Thymus (tissue), 14 donors: ENCODE measurements at places on chromosomes 7 and 10. TPM values are rescaled to one million over a fixed set of nuclear protein-coding genes. Genes with fewer than 3 reads are reported as not detected.

The DPP6 gene
- polyA plus RNA-seq: 0.75 TPM

The DCLRE1A gene
- 5.4 TPM for polyA plus RNA-seq

DNA sequence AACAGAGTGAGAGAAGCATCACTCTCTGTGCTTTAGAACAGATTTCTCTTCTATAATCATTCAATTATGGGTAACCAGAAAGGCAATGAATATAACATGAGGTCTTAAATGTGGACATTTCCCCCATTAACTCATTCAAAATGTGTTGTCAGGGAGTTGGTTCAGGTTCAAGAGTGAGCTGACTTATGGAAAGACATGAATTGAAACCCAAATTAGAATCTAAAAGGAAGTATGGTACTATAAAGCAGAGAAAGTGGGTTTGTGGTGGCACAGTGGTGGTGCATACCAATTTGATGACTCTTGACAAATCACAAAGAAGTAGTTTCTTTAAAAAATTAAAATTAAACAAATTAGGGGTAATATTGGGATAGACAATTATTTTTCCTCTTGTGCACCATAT is 114.6 kb upstream of the MEOX2 start:
- no peak for DNase-seq

The GAD2 gene
- polyA plus RNA-seq: 0.05 TPM

DNA sequence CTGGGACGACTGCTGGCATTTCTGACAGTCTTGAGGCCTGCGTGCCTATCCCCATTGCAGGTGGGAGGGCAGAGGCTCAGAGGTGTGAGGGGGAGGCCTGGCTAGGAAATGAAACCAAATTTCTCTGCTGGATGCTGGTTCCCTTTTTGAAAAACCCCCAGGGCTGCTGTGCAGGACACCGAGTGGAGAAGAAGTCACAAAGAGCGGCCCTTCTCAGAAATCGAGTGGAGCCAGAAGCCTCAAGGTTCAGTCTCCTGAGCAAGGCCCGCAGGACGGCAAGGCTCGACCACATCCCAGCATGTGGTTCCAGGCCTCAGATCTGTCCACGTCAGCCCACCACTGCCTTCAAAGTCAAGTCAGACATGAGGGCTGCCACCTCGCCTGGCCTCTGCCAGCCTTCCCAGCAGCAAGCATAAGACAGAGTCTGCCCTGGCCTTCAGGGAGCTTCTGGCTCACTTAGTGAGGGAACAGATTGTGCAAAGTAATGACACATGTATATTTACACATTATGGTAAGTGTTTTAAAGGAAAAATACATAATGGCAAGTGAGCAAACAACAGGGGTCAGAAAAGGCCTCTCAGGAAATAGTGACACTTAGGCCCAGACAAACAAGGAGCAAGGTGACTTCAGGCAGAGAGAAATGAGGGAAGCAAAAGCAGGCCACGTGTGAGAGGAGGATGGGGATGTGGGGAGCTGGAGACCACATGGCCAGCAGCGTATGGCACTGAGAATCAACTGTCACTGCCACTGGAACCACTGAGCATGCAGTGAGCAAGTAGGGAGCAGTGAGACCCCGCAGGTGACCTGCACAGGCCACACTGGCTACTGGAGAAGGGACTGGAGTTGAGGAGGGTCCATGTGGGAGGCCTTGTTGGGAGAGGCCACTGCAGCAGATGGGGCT is 86.7 kb downstream of the ARHGAP22 start:
- no peak for DNase-seq

DNA sequence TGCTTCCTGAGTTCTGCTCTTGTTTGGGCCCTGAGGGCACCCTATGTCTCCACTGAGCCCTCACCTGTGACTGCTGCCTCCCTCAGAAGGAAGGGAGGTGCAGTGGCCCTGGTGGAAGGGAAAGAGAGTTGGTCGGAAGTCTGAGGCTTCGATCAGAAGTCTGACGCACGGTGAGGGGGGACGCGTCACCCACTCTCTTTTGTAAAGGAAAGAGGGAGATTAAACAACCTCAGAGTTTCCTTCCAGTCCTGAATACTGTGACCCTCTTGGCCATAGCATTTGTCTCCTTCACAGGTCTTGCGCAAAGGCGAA is 31.4 kb upstream of the TRIM8 start:
- peak; percentile 55 for DNase-seq

The ZNF365 gene
- 0.73 TPM for polyA plus RNA-seq

DNA sequence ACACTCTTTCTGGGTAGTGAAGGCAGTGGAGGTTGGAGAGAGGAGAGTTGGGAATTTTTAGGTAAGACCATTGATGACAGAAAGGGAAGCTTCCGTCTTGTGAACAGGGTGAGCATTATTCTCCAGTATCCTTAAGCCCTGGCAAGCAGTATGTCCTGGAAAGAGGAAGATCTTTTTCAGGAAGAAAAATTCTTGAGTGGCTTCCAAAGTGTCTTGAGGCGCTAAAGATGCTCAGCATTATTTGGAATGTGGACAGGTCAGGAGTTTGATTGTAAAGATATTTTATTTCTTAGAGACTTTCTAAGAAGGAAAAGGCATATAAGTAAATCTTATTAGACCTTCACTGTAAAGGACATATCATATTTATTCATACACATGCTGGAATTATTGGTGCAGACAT is 54.3 kb downstream of the ABCC2 start:
- DNase-seq: no peak

The LIPJ gene
- 0.66 TPM for polyA plus RNA-seq

DNA sequence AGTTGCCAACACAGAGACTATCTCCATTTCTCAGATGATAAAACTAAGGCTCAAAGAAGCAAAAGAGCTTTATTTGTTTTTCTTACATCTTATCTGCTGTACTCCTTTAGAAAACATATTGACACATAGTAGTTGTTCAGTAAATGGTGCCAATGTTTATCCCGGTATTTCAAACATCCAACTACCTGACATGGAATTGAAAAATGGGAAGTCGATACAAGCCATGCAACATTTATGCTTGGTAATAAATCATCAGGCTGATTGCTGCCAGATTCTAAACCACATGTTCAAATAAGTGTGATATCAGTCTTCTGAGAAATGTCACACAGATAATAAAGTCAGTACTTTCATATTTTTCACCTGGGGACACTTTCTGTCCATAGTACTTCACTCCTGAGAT is 65.8 kb upstream of the C10orf120 start:
- DNase-seq: no peak

DNA sequence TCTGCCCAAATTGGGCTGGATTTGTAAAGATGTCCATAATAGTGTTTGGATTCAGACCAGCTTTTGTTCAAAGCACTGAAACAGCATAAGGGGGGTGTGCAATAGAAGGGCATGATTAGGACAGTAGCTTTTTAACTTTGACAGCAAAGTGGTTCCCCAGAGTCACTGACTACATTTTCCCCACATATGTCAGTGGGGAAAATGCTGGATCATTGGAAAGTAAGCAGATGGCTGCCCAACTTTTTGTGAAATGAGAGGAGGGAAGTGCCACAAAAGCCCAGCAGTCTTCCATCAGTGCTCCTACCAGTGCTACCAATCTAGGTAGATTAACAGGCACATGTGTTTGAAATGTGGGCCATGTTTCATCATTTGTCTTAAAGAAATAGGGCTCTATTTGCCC is 162.8 kb downstream of the FZD1 start:
- no peak for DNase-seq

DNA sequence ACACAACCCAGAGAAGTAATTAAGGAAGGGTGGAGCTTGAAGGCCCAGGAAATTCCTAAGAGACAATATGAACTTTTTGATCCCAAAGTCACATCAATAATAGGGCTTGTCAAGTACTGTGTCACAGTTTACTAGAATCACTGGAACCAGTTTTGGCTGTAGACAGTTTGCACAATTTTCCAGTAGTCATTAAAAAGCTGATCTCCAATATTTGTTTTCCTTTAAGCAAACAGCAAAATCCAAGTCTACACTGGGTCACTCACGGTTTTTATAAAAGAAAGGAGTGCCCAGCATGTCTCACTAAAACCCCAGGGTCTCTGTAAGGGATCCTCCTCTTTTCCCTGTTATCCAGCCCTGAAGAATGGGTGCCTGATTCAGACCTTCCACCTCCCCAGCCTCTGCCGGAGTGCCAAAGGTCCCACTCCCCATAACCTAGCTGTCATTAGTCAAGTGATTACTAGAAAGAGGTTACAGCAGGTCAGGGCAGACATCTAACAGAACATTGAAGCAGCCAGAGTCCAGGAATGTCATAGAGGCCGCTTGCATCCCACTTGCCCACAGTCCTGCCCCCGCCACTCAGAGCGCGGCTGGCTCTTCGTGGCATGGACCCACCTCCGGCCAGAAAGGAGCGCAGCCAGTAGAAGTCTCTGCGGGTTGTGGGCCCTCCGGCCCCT is 552 bp downstream of the SLC25A16 start:
- DNase-seq: no peak

The GRID1 gene
- 0.46 TPM for polyA plus RNA-seq

GRCh38 chr7:141630621-141631020 is 71.3 kb downstream of the DENND11 start:
- no peak for DNase-seq

- DNase-seq: peak; percentile 13
These were observed 176.8 kb upstream of the RHOBTB1 start for GRCh38 chr10:61120805-61121204.

GRCh38 chr10:58993480-58994221 is 182.8 kb upstream of the PHYHIPL start:
- no peak for DNase-seq

- no peak for DNase-seq
These were observed 89.8 kb downstream of the KIAA1549 start for GRCh38 chr7:138891446-138891810.

GRCh38 chr7:55078465-55079372 is 59.9 kb downstream of the EGFR start:
- DNase-seq: no peak

DNA sequence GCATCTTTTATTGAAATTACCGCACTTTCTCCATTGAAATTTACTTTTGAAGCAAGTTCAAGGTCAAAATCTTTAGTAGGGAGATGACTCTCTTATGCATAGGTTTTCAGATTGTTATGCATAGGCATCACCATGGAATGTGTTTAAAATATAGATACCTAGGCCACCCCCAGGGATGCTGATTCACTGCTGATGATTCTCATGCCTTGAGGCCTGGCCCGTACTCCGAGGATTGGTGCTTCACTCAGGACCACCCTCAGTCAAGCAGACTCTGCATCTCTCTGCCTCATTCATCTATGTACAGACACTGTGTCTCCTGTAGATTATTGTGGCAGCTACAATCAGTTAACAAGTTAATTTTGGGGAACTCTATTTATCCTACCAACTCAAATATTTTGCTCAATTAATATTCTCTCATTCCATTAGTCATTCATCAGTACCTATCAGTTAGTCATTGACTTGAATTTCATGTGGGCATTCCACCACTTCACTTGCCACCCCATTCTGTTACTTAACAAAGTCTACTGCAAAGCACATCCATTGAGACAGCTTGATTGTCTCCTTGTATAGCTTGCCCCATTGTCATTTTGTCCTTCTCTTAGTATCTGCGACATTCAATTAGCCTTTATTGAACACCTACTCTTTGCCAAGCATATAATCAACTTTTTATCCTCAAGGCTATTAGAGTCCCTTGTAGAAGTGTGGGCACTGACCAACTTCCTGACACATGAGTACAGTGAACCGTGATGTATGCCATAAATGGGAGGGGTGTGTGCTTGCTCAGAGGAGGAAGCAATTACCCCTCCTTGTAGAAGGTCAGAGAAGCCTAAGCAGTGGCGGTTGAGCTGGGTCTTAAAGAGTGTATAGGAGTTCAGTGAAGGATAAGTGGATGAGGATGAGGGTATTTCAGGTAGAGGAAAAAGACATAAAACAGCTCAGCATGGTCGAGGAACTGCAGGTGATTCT is 255.6 kb upstream of the BMPER start:
- DNase-seq: no peak

DNA sequence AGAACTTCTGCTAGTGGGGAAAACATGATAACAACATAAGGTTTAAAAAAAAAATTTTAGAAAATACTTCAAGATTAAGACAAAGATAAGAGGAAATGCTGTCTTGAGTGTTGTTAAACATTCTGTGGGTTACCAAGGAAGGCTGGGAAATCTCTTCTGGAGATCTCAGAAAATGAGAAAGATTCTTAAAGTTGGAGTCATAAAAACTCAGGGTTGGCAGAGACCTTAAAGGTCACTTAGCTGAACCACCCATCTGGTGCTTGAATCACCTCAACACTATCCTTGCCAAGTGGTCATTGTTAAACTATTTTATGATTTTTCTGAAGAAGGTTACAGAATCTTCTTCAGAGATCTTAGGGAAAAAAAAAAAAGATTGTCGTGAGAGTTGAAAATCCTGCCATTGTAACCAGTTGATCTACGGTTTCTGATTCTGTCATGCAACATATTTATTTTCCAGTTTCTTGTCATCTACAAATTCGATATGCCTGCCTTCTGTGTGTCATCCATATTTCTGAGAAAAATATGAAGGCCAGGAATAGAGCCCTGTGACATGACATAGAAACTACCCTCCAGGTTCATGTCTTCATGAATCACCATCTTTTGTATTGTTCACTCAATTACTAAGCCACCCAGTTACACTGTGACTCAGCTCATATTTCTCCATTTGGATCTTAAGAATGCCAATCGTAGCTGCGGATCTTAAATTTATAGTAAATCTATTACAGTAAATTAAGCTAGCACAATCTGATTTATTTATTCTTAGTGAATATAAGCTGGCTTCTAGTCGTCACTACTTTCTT is 179.2 kb downstream of the ST7 start:
- no peak for DNase-seq

The ARL4A gene
- polyA plus RNA-seq: 70.3 TPM

DNA sequence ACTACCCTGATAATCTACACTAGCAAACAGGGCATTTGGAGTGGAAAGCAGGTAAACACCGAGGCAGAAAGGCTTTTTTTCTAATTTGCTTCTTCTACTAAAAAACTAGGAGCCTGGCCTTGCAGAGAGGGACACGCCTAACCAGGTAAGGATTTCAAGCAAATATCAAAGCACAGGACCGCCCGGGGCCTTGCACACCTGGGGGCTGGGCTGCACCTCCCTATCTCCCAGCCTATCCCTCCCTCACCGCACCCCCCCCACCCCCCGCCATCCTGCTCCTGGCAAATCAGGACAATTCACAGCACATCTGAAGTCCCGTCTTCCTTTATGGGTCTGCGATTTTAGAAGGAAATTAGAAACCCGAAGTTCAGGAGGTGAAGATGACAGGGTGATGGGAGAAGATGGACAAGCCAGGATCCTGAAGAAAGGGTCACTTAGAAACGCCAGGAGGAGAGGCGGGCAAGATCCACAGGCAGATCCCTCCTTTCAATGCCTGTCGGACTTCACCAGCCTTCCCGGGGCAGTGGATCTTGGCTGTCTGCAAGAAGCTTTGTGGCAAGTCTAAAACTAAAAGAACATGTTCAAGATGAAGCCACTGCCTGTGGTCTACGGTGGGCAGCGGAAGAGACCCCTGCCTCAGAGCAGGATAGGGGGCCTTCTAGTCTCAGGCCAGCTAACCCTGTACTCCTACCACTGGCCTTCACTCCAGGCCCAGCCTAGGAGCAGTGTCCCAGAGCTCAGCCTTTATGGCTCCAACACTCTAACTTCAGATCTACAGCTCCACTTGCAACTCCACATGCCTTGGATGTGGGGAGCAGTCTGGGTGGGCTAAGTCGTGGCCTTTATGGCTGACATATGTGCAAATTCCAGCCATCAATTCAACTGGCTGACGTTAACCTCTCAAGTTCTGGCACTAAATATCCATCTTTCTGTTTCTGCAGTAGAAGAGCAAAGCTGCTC is 43.9 kb downstream of the TNS3 start:
- DNase-seq: no peak

- DNase-seq: no peak
These were observed 31.7 kb downstream of the MAGI2 start for GRCh38 chr7:79421751-79422150.

- no peak for DNase-seq
These were observed 144.2 kb upstream of the VSTM2A start for GRCh38 chr7:54397836-54398612.

The MLXIPL gene
- polyA plus RNA-seq: 25.3 TPM

GRCh38 chr7:87934699-87935383 is 790 bp downstream of the ADAM22 start:
- DNase-seq: peak; percentile 16
